ENCODE measurements at places on chromosomes 1 and 21.

DNA sequence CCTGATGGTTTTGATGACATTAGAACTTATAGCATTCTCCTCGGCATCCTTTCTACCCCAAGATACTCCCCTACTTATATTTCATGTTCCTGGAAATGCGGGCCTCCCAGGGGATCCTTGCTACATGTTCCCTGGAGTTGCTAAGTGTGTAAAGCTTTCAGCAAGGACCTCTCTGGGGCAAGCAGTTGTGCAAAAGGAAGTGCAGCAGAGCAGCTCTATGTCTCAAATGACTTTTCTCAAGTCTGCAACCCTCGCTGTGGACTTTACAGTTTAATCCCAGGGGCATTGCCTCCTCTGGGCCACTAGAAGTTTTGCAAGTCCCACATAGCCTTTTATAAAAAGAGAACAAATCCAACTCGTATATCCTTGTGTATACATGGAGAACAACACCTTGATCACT is 20.8 kb upstream of the MNDA start:
- DNase-seq: no peak

DNA sequence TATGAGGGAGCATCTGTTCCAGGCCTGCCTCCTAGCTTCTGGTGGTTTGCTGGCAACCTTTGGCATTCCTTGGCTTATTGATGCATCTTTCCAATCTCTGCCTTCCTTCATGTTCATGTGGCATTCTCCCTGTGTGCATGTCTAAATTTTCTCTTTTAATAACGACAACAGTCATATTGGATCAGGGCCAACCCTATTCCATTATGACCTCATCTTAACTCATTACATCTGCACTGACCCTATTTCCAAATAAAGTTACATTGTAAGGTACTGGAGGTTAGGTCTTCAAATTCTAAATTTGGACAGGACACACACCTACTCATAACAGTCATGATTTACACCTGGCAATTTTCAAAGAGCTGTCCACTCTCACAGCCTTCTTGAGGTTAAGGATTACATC is 117.2 kb upstream of the FGGY start:
- no peak for DNase-seq

DNA sequence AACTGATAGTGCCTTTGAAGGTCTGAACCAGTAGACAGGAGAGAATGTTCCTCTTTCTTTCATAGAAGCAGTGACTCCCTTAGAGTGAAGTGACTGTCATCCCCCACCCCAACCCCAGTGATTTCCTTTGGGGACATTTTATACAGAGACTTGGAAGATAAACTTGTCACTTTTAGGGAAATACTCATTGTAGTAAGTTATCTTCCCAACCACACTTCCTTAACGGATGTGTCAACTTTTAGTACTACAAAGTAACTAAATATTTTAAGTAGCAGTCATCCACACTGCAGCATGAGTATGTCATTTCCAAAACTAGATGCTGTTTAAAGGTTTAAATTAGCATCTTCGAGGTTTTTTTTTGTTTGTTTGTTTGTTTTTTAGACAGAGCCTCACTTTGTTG is 13.7 kb downstream of the LRRC8B start:
- no peak for DNase-seq

- peak; percentile 23 for DNase-seq
Observed at GRCh38 chr1:173020138-173020750, 30.5 kb downstream of the TNFSF18 start.

DNA sequence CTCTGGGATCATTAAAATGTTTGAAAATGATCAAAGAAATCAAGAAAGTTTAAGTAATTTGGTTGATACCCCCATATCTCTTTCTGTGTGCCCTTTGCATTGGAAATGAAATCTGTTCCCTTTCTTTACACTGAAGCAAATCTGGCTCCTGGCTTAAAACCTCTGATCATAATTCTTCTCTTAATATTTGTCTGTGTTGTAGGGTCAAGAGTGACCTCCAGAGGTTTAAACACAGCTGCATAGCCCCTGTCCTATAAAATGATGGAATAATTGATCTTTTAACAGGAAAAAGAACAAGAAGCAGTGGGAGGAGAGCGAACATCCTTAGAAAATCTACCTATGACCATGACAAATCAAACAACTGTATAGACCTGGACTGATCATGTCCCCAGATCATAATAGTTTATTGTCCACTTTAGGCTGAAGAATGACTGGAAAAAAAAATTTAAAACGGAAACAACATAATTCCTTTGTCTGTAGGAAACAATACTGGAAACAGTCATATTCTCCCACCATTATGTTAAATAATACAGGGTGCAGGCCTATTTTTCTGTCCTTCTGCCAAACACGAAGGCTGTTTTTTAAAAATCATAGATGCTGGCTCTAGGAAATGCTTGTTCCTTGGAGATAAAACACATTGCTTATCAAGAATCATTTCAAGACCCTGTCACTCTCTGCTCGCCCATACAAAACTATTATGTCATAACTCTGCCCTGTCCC is 184.3 kb downstream of the NEGR1 start:
- no peak for DNase-seq

DNA sequence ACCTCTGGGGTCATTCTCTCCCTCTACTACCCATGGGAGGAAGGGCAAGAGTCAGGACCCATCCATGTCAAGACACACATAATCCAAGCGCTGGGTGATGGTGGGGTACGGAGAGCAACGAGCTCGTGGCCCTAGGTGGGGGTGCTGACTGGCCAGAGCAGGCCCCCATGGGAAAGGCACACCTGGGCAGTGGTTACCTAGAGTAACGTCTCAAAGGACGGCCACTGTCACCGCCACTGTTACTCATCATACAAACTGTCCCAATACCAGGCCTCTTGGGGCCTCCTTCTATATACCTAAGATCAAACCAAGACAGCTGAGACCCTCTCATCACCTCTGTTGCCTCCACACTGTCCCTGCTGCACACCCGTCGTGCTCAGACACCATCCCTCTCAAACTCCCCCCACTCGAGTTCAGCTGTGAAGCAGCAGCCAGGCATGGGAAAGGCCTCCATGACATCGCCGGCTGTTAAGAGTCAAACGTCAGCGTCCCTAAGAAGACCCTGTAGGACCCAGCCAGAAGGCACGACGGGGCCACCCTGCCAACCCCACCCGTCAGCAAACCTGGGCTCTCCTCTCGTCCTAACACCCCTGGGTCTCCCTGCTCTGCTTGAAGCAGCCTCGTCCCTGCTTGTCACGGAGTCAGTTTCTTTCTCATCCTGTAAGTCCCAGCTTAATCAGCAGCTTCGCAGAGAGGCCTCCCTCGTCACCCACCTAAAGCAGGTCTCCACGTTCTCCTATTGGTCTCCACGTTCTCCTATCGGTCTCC is 15.3 kb downstream of the NPHP4 start:
- DNase-seq: no peak

- DNase-seq: peak; percentile 32
Observed at GRCh38 chr1:185694081-185694480, 40.1 kb upstream of the HMCN1 start.

- DNase-seq: no peak
Observed at GRCh38 chr1:190864013-190864641, 386.5 kb upstream of the BRINP3 start.

- no peak for DNase-seq
Observed at GRCh38 chr1:239739919-239740318, 351.8 kb upstream of the FMN2 start.

DNA sequence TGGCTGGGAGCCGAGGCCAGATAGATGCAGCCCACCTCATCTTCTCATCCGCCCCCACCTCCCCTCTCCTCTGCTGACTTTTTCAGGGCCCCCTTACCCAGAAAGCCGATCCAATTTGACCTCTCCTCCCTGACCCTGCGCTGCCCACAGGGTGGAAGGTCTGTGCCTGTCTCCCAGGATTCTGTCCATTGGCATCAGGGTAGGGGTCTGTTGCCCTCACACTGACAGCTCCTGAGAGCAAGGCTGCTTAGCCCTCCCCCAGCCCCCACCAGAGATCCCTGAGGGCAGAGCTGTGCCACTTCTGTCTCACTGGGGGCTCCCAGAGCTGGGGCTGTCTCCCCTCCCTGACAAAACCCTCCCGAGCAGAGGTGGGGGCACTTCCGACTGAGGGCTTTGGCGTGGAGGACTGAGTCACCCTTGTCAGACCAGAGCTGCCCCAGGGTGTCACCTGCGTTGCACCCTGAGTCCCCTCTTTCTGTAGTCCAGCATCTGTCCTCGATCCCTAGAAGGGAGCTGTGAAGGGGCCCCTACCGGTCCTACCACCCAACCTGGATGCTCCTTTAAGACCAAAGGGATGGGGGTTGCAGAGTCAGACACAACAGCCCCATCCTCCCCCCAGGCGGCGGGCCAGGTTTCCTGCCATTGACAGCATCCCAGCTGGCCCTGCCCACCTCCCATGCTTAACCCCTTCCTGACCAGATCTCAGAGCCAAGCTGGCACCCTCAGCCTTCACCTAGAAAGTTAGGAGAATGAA is 2.4 kb upstream of the FAM110D start:
- no peak for DNase-seq

DNA sequence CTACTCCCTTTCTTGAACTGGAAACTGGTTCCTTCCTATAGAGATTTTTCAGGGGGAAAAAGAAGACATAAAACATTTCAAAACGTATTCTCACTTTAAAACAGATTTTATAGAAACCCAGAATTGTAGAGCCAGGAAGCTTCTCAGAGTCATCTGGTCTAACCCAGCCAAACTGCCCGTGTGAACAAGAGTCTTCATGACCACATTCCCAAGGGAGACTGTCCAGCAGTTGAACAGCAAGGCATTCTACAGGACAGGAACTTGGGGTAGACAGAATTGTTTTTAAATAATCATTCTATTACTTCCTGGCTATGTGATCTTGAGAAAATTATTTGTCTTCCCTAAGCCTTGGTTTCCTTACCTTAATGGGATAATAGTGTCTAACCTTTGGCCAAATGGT is 163.5 kb upstream of the IVNS1ABP start:
- DNase-seq: no peak

- no peak for DNase-seq
Observed at GRCh38 chr1:236334893-236335545, 53.3 kb upstream of the ERO1B start.

DNA sequence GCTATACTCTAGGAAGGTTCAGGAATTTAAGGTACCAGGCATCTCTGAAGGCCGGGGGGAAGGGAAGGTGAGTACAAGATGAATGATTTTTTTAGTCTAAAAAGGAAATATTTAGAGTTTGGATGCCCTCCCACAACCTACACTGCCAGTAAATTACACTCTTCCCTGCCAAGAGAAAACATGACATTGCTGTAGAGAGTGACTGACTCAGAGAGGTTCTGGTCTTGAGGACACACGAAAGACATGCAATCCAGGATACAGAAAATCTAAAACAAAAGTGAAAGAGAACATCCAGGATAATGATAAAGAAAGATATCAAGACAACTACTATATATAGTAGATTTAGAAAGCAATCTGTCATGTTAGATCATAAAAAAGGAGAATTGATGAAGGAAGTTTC is 200.5 kb downstream of the TYW3 start:
- no peak for DNase-seq

DNA sequence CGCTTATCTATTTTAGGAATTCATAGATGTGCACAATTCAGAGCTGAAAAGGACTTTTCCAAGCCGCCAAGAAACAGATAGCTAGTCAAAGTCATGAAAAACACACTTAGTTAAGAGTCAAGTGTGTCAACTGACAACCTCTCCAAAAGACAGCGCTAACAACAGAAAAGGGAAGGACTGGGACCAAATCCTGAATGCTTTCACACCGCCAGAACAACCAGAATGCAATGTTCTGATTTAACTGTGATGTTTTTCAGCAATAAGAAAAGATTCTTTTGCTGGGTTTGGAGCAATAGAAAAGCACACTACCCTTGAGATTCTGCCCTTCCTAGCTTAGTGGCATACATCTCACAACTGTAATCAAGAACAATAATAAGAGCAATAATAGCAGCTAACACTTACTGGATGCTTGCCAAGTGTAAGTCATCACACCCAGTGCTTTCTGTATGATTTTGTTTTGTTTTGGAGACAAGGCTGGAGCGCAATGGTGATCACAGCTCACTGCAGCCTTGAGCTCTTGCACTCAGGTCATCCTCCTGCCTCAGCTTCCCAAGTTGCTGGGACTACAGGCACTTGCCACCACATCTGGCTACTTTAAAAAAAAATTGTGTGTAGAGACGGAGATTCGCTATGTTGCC is 33.9 kb upstream of the SDC3 start:
- DNase-seq: no peak

DNA sequence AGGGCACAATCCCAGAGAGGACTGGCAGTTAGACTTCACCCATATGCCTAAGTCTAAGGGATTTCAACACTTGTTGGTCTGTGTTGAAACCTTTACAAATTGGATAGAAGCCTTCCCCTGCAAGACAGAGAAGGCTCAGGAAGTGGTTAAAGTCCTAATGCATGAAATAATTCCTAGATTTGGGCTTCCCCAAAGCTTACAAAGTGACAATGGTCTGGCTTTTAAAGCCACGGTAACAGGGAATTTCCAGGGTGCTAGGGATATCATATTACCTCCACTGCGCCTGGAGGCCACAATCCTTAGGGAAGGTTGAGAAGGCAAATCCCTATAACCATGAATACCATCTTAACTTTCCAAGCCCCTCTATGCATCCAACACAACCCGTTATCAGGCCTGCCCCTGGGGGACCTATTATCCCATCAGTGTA is 3.3 kb upstream of the FMO4 start:
- no peak for DNase-seq

DNA sequence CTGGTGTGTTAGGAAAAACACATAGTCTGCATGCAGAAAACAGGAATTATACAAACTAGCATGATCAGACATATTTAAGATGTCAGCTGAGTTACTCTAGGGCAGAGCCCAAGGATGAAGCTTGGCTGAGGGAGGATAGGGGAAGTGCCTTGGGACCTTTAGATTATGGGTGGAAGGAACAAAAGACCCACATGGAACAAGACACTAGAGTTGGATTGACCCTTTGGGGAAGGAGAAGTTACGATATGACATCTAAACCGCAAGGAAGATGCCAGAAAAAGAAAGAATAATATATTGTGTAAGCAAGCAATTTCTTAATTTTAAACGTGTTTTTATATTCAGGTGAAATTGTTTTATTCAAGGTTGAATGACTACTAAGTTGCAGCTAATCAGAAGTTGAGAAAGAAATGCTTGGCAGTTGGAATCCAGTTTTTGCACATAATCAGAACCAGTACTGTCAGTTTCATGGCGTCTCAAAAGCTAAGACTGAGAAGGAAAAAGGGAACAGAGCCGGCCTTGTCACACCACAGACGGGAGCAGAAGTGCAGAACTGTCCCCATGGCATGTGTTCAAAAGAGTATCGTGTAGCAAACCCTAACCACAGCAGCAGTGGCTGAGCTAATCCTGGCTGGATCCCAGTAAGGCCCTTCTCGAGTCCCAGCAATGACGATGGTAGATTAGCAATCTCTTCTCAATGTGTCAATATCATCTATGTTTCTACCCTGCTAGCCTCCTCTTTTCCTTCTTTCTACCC is 31.2 kb upstream of the IFNAR2 start:
- DNase-seq: no peak

DNA sequence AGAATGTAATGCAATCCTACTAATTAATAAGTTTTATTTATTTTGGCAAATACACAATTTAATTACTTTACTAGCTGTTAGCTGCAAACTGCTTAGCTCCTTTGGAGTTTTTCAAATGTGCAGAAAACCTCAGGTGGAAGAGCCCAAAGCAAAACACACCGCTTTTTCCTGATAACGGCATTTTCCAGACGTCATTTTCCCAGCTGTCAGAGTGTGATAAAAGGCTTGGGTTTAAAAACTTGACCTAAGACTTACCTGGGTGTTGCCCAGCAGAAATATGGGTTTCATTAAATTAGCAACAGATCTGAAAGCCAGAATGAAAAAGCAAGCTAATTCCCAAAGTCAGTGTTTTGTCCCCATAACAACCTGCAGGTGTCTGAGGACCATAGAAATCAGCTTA is 204.0 kb upstream of the HMCN1 start:
- DNase-seq: no peak

GRCh38 chr1:17258116-17258757 is 9.3 kb downstream of the PADI3 start:
- DNase-seq: no peak

Measured in GM13976 (cell line).